ENCODE measurements at places on chromosomes 3 and 15. TPM values are rescaled to one million over a fixed set of nuclear protein-coding genes. Genes with fewer than 3 reads are reported as not detected.

Gene GOLGA6L6
- not detected for total RNA-seq

Gene ACTRT3
- 0.97 TPM for total RNA-seq

Gene PLA2G4D
- total RNA-seq = not detected

Gene ARL14
- total RNA-seq = not detected

Gene XCR1
- not detected for total RNA-seq

Gene GOLGA8S
- not detected for total RNA-seq

Gene NDUFB5
- 127 TPM for total RNA-seq

Gene MUSTN1
- total RNA-seq = 440 TPM

Gene SLC27A2
- total RNA-seq = 0.46 TPM

Gene TRMT10C
- 17.9 TPM for total RNA-seq

Gene MEIS2
- 1.8 TPM for total RNA-seq

DNA sequence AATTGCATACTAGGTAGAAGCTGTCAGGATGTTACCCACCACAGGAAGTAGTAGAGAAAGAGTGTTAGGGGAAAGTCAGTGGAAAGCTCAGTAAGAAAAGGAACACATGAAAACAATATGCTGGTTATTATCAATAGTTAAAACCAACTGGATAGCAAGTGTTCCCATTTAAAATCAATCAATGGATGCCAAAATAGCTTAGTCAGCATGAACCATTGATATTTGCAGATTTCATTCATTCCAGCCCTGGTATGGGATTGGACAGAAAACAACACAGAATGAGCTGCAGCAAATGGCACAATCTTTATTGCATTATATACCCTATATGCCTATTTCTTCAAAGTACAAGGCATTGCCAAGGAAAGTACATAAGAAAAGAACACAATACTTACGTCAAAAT is 293.7 kb downstream of the EPHA6 start:
- no peak for DNase-seq

DNA sequence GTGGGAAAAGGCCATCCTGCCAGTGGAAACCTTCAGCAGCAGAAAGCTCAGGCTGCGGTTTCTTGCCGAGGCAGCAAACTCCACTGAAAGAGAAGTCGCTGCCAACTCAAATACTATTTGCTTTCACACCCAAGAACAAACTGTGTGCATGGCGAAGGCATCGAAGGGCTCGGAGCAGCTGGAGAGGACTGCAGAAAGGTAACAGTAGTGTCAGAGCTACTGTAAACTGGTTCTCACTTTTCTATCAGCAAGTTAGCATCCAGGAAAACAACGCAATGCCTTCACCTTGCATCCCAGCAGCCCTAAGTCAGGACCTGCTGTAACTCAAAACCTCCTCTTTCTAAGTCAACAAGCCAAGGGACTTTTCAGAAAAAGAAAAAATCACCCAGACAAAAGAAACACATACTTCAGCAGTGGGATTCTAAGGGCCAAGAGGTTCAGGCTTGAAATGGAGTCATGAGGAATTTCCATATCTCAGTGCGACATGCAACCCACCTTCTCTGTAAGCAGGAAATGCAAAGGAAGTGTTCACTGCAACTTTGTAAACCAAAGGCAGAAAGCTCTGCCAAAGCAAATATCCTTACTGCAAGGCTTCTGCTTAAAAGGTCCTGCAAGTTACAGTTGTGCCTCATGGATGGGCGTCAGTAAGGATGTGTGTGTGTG is 193.5 kb downstream of the FOXP1 start:
- peak; percentile 26 for DNase-seq

DNA sequence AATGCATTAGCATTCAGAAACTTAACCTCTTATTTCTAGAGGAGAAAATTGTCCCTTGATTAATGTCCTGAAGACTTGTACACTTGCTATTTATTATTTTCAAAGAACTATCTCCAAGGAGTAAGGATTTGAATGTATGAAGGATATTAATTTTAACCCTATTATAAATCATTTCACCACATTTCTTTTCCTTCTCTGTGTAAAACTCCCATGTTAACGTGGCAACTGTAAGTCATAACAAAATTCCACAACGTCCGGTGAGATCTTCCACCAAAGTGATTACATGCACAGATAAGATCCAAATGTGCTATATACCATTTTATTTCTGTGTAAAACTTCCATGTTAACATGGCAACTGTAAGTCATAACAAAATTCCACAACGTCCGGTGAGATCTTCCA is 229.1 kb upstream of the ARHGEF26 start:
- no peak for DNase-seq

- DNase-seq = no peak
These were observed 16.7 kb downstream of the FBXO45 start for GRCh38 chr3:196585044-196585757.

DNA sequence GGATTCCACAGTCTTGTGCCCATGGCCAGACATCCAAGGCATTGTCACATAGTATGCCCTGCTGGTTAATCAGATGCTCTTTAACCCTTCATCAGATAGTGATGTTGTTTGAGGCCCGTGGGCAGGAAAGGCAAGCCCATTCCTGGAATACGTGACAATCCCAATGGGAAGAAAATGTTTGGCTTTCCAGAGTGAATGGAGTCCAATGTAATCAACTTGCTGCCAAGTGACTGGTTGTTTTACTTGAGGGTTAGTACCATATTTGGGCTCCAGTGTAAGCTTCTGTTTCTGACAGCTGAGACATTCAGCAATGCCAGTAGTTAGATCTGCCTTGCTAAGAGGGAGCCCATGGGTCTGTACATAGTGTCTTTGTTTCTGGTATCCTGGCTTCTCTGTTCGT is 31.3 kb downstream of the RPL39L start:
- DNase-seq = no peak

DNA sequence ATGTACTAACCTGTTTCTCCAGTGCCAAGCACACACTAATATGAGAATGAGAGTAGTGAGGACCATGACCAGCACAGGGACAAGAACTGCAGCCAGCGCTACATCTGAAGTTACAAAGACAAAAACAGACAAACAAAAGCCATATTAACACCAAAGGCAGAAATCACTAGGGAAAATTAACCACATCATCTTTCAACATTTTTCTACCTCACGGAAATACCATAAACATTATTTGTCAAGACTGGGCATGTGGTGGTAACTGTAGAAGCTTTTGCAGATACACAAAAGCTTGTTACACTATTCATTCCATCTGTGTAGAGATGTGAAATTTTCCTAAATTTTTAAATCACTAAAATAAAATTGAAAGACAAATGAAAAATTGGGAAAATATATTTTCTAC is 44.9 kb downstream of the ST3GAL6 start:
- no peak for DNase-seq

DNA sequence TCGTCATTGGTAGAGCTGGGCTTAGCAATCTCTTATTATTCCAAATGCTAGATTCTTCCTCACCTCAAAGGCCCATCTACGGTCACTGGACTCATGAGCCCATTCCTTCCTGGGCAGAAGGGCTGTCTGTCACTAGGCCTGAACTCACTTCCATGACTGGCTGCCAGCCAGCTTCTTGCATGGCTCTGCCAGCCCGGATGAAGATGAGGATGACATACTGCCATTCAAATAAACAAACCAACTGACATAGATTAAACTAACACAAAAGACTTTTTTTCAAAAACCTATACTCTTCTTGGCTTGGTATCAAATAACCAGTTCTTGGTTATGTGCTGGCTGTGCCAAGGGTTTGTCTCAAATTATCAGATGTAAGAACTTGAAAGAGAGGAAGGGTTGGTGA is 23.8 kb downstream of the ISL2 start:
- no peak for DNase-seq

DNA sequence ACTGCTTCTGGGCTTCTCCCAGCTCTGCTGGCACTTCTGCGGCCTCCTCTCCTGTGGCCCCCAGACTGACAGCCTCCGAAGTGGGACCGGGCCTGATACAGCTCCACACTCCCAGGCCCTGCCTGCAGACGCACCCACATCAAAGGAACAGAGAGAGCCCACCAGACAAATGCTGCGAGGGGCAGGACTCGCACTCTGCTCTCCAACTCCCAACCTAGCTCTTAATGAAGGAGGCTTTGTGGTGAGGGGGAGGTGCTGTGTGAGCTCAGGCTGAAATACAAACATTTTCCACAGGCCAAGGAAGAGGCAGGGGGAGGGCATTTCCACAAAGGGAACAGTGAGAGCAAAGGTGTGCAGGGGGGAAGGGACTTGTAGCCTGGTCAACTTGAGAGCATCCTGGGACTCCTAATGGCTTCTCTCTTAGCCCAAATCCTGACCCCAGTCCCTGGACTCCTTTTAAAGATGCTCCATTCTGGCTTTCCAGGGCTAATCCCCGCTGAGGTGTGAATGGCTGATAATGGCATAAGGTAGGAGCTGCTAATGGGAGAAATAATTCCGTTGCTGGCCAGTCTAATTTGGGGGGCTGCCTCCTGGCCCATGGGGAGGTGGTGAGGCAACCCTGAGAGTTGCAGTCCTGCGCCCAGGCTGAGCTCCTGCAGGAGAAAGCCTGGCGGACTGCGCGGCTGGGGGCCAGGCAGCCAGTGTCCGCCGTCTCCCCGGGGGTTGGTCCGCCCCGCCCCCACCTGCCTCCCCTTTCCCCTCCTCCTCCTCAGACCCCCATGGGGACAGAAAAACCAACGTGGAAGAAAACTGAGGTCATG is 9.6 kb downstream of the LINGO1 start:
- DNase-seq = no peak

DNA sequence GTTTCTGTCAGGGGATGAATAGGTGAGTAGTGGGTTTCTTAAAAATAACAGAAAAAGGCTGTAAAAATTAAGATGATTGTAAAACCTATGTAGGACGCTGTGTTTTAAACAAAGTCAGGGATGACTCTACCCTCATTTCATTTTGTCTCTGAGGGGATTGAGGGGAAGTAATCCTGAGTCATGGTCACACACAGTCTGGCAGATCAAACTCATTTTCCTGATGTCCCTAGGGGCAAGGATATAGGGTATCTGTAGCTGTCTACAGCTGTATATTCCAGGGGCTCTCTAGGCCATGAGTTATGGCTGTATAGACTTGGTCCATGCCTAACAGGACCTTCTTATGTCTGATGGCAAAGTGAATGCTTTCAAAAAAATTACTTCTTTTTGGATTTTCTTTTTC is 421.1 kb downstream of the PDCD6IP start:
- no peak for DNase-seq

DNA sequence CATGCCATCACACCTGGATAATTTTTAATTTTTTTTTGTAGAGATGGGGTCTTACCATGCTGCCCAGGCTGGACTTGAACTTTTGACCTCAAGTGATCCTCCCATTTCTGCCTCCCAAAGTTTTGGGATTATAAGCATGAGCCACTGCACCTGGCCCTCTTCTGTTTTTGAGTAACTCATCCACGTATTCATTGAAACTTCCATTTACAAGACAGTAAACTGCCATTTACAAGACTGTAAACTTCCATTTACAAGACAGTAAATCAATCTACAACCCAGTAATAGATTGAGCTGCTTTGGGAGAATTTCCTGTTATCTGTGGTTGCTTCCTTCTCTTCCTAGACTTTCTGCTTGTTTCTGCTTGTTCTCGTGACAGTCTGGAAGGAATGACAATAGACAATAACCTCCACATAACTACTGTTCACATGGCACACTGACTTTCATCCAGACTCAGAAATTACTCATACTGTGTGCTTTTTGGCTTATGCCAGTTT is 114.7 kb upstream of the CCNL1 start:
- no peak for DNase-seq

- no peak for DNase-seq
These were observed 46.8 kb upstream of the SLC6A1 start for GRCh38 chr3:10945683-10946287.

GRCh38 chr15:63422891-63423590 is 41.4 kb upstream of the CA12 start:
- no peak for DNase-seq

DNA sequence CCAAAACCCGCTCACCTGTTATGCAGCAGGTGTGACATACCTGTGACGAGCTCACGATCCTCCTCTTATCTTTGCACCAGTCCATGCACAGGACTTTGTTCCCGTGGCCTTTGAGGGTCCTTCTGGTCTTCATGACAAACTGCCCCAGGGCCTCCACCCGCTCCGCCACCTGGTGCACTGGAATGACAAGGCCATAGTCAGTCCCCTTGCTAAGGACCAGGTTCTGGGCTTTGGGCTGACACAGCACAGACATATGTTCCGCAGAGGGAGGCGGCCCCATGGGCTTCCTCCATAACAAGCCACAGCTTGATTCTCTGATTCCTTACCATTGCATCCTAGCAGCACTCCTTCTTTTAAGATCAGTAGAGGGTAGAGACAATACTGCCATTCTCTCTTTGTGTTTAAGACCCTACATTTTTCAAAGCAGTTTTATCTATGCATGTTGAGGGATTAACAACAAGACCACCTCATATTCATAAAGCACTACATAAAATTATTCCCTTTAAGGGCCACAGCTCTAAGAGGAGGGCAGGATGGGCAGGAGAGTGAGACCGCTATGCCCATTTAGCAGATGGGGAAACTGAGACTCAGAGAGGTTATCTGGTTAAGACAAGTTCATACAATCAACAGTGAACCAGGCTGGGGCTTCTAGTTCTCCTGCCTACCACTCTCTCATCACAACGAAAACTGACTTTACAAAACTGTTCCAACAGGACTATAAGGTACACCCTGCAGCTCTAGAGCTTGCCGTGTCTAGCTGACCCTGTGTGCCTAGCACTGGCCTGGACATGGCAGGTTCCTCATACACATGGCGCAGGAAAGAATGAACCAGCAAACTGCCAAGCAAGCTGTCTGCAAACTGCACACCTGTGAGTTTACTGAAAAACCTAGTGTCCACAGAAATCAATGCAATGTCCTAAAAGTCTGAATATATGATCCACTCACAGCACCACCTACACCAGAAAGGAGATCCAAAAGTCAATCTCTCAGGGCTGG is 37.0 kb downstream of the GNB5 start:
- DNase-seq = no peak

GRCh38 chr3:136503056-136503455 is 249.1 kb downstream of the STAG1 start:
- no peak for DNase-seq

GRCh38 chr15:36275656-36276055 is 303.8 kb upstream of the CDIN1 start:
- no peak for DNase-seq

DNA sequence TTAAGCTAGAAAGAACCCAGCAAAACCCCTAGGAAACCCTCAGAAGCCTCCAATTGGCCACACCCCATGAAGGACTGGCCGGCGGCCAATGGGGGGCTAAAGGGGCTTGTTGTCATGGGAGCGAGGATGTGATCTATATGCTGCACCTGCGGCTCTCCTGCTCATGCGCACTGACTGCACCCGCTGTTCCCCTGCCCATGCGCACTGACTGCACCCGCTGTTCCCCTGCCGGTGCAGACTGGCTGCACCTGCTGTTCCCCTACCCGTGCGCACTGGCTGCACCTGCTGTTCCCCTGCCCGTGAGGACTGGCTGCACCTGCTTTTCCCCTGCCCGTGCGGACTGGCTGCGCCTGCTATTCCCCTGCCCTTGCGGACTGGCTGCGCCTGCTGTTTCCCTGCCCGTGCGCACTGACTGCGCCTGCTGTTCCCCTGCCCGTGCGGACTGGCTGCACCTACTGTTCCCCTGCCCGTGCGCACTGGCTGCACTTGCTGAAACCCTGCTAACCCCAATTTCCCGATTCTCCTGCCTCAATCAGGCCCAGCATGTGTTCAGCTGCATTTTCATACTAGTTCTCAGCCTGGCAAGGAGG is 16.8 kb upstream of the MCCC1 start:
- peak; percentile 6 for DNase-seq

GRCh38 chr3:107110596-107111305 is 266.5 kb upstream of the CCDC54 start:
- DNase-seq = no peak

GRCh38 chr3:56987238-56987895 is 73.1 kb upstream of the SPATA12 start:
- DNase-seq = no peak

GRCh38 chr3:176796371-176796770 is 400.9 kb downstream of the TBL1XR1 start:
- DNase-seq = no peak
